NCI-H187 treated with DMSO at 0.1 percent for 48 hours (cell line): ENCODE measurements at places on chromosomes 7 and 10.

DNA sequence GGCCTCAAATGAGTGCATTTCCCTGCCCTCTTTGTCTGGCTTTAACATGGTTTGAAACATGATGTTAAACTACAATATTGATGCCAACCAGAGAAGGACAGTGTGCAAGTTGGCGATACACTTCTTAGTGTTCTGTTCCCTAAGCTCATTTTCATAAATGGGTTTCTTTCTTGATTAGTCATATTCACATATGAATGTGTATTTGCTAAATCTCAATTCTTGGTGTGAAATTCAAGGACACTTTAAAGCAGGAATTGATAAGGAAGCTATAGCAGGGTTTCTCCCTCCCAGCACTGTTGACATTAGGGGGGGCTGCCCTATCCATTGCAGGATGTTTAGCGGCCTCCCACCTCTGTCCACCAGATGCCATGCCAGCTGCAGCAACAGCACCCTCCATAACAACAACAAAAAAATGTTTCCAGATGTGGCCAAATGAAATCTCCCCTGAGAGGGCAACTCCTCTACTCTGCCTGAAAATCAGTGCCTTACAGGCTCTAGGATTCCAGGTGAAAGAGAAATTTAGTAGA is 13.1 kb downstream of the CCNY start:
- no peak for DNase-seq

- DNase-seq: no peak
Measured at GRCh38 chr10:116925056-116925455, 75.8 kb downstream of the ENO4 start.

DNA sequence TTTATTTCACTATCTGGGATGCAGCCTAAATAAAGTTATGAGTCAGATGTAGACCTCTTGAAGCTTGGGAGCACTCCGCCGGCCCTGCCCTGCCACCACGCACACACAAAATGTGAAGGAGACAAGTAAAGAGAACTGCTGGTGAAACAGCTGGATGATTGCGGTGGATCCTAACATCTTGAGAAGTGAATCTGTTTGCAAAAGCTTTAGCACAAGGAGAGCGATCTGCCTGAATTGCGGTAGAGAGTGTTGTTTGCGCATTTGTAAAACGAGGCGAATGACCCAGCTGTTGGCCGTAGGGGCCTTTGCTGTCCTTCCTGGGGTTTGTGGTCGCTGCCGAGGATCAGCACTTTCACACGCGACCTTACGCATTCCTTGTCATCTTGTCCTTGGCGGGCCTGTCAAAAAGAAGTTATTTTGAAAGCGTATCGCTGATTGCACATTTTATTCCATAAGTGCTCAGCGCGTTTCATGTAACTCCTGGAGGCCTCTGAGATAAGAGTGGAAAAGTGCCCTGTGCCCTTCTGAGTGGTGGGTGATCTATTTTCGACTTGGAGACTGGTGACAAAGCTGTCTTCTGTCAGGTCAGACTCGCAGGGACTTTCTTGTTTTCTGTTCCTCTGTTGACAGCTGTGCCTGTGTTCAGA is 40.8 kb downstream of the RBM20 start:
- no peak for DNase-seq

DNA sequence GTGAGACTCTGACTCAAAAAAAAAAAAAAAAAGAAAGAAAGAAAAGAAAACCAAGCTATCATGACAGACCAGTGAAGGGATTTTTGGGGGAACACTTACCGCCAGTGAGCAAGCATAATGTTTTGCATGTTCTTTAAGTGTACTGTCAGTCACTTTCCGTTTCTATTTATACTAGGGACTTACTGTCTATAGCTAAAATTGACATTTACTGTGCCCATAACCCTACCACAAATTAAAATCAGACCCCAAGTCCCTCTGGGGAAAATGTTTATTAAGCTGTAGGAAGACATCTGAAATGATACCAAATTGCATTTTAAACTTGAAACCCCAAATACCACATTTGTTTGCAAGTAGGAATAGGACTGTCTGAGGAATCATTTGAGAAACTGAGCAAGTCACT is 252.8 kb downstream of the TRIL start:
- no peak for DNase-seq

- no peak for DNase-seq
Measured at GRCh38 chr10:108544500-108545120, 1378.7 kb downstream of the XPNPEP1 start.
